NCI-H774 (cell line): ENCODE measurements at places on chromosomes 3 and 15.

- DNase-seq = no peak
Measured at GRCh38 chr15:45392584-45392855, 14.2 kb upstream of the GATM start.

DNA sequence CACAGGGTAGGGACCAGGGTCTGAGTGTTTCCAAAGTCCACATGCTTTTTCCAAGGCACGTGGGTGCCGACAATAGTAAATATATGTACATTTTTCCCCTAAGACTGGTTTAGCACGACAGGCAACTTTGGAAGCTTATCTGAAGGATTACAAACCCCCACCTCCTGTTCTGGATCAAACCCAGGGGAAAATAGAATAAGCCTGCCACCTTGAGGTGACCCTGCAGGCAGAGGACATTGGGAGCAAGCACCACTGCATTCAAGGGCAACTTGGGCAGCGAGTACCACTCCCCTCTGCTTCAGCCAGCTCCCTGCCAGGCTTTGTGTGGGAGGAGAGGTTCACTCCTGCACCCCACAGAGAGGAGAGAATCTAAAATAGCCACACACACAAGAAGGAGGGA is 44.8 kb downstream of the KBTBD12 start:
- no peak for DNase-seq

DNA sequence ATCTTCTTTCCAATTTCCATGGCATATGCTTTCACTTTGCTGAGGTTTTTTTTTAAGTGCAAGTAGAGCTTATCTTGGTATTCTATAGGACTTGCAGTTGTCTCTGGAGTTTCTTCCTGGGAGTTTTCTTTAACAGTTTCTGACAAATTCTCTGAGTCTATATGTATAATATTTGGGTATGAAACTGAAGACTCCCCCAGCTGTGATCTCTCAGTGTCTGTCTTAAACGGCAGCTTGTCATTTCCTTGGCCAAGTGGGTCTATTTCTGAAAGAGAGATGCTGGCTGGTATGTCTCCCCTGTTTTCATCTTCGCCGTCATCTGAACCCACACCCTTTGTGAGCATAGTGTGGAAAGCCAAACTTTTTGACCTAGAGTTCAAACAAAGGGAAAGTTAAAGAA is 73.3 kb upstream of the PTX3 start:
- DNase-seq = no peak

DNA sequence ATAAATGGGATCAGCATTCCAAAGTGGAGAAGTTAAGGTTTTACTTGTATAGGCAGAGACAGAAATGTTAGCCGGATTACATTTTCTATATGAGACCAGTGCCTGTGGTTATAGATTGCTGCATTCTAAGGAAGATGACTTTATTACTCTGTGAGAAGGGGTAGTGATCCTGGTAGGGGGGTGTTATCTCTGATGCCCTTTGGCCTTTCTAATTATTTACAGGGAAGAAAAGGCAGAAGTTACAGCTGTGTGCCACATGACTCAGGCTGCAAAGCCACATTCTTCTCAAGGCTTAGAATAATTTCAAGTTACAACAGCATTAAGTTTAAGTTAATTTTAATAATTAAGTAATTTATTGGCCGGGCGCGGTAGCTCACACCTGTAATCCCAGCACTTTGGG is 2.2 kb upstream of the TMC3 start:
- DNase-seq = no peak

DNA sequence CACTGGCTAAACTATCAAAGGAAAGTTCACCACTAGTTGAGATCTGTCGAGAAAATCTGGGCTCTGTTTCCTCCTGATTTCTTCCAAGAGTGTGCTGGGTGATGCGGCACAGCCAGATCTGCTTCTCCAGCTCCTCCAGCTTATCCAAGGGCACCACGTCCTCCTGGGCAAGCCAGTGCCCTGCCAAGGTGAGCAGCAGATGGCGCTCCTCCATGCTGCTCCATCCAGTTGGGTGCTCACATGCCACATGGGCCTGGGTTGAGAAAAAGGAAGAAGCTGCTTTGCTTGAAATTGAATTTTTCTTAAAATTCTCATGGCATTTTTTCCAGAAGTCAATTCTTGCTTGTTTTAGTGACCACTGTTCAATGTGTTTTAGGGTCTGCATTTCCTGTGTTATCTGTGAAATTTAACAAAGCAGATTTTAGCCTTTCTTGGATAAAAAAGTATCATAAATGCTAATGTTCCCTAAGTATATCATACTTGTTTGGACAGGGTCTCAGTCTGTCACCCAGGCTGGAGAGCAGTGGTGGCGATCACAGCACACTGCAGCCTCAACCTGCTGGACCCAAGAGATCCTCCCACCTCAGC is 47.3 kb downstream of the EIF3J start:
- no peak for DNase-seq
